Activated T-cell treated with anti-CD3 and anti-CD28 coated beads, Interleukin-2, amount 50 U/mL, for 4 hours (primary cell): ENCODE measurements at places on chromosomes 3 and 15. TPM values are rescaled to one million over a fixed set of nuclear protein-coding genes. Genes with fewer than 3 reads are reported as not detected.

- no peak for DNase-seq
Observed at GRCh38 chr15:34056911-34057310, 17.9 kb upstream of the AVEN start.

DNA sequence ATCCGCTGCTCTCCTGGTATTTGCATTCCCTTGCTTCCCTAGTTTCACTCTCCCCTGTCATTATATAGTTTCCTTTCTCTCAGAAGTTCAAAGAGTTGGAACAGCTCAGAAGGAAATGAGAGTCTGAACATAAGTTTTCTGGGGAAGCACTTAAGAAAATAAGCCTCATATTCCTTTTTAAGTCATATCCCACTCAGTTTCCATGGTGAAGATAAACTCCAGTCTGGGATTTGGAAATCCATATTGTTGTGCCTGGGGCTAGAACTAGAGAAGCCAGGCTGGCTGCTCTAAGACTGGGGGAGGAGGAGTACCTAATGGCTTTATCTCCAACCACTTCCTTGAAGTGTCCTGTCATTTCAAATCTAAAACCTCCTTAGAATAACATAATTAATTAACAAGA is 134.2 kb upstream of the ALCAM start:
- no peak for DNase-seq

ACKR2 gene
- total RNA-seq = 0.13 TPM

DNA sequence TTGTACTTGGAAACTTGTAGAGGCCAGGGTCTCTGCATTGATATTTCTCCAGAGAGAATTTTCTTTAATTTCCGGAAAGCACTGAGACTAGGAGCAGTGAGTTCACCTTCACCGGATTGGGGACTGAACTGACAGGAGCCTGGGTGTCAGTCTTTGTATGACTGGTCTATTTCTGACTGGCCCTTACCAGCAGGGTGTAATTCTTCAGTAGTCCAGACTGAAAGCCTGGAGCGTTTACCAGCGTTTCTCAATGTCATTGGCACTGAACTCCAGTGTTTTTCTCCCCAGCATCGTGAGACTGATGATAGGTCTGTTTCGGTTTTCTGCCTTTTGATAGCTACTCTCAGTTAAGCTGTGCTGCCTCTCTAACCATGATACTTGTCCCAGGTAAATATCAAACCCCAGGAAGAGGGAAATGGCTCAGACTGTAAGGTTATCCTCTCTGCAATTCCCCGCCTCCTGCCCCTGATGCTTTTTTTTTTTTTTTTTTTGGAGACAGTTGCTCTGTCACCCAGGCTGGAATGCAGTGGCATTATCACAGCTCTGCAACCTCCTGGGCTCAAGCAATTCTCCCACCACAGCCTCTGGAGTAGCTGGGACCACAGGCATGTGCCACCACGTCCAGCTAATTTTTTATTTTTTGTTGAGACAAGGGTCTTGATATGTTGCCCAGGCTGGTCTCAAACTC is 103.6 kb downstream of the CACNA2D3 start:
- no peak for DNase-seq

GOLGA6B gene
- not detected for total RNA-seq

GRCh38 chr3:67550541-67550940 is 103.9 kb downstream of the SUCLG2 start:
- DNase-seq = no peak

FBXL22 gene
- total RNA-seq = 1.2 TPM

GXYLT2 gene
- not detected for total RNA-seq

HOMER2 gene
- total RNA-seq = 3.8 TPM

DNA sequence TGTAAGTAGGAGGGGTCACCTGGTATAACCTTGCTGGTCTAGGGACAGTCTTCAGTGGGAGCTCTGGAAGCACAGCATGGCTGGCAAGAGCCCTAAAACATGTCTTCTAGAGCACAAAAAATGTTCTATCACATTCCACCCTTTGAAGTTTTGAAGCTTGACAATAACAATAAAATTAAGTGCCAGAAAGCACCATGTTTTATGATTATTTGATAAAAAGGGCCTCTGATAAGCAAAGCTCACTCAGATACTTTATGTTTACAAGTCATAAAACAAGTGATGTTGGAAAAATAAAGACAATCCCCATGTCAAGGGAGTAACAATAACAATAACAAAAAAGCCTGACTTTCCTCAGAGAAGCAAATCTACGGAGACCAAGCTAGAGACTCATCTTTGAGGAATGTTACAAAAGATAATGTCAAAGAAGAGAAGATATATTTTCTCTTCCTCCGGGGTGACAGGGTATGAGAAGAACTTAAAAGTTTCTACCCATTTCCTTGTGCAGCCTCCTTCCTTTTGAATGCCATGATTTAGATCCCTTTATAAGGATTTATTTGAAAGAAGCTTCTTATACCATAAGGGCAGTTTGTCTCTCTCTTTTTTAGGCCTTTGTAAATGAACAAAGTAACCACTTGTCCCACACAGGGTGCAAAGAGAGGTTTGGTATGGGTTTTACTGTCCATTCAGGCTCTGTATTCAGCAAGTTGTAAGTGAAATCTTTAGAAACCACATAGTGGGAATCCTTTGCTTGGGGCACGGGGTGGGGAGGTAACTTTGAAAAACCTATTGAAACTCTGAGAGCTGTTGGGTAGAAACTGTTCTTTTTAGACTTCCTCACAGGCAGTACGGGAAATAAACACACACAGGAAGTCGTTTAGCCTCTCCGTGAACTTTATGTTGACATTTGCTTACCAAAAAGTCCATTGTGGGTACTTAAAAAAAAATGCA is 109.6 kb upstream of the RBMS3 start:
- no peak for DNase-seq

FAM43A gene
- total RNA-seq = 27.8 TPM

CNTN6 gene
- total RNA-seq = not detected

GRCh38 chr15:52440414-52440813 is 88.3 kb downstream of the MYO5A start:
- peak; percentile 10 for DNase-seq

HRH1 gene
- 2.3 TPM for total RNA-seq

- DNase-seq = no peak
Observed at GRCh38 chr3:31341130-31341529, 191.6 kb upstream of the STT3B start.
